IMR-90 (cell line): ENCODE measurements at places on chromosomes 7 and 10. TPM values are rescaled to one million over a fixed set of nuclear protein-coding genes. Genes with fewer than 3 reads are reported as not detected.

The NUDT13 gene
- total RNA-seq, result 0.90 and 1.1 TPM in 2 replicates

The C7orf33 gene
- not detected in 2 replicates for total RNA-seq

The TCERG1L gene
- not detected in 2 replicates for total RNA-seq

The NXPH1 gene
- not detected in 2 replicates for total RNA-seq

The AKAP9 gene
- total RNA-seq, result 25.3 and 49.4 TPM in 2 replicates

The SYNPO2L gene
- under 0.01 and 0.18 TPM in 2 replicates for total RNA-seq

DNA sequence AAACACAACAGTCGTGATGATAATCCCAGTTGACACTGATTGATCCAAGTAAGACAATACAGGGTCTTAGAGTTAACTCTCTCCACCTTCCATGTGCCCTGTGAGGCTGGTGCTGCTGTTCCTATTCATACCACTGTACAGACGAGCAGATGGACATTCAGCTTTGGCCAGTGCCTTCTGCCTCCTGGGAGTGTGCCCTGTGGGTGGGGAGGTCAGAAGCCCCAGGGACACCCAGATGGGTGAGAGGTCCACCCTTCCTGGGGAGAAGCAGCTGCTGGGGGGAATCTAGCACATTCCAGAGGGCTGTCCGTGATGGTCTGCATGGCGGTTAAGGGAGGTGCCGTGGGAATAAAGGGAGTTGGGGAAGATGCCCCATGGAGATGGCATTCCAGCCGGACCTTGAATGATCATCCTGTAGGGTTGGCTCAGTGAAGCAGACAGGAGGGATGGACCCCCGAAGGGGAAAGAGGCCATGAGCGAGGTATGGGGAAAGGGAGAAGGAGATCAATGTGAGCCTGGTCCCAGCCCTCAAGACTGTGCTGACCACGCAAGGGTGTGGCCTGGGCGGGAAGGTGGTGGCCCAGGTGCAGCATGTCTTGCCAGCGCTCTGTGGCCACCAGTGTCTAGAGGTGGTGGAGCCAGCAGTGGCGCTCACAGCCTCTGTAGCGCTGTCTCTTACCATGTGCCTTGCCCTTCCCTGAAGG lies 74.0 kb downstream of the ADCY1 start:
- no peak for DNase-seq
- no peaks in the 10 kb centered on the region for H3K4me1 ChIP-seq
- H3K4me3 ChIP-seq, result no peak overlapping the region
- peaks cover 12% of the 10 kb centered on the region for H3K27me3 ChIP-seq
- no peak overlapping the region for H3K27ac ChIP-seq

DNA sequence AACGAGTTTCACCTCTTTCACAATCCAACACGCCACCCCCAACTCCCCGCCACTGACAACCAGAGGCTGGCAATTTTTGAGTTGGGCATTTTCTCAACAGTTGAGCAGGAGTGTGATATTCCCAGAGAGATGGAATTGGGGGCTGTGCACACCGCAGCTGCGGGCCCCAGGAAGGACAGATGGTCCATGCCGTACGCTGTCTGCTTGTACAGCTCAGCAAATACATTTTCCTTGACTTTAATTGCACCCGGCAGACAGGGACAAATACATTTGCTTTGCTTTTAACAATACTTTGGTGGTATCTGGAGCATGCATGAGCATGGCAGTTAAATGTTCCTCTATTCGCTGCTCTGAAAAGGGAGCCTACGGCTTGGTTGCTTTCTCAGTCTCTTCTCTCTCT lies 354.2 kb upstream of the DPP6 start:
- no peak for DNase-seq
- no peaks in the 10 kb centered on the region for H3K36me3 ChIP-seq
- H3K4me3 ChIP-seq, result no peak overlapping the region
- H3K27me3 ChIP-seq, result no peaks in the 10 kb centered on the region
- no peak overlapping the region for H3K27ac ChIP-seq

DNA sequence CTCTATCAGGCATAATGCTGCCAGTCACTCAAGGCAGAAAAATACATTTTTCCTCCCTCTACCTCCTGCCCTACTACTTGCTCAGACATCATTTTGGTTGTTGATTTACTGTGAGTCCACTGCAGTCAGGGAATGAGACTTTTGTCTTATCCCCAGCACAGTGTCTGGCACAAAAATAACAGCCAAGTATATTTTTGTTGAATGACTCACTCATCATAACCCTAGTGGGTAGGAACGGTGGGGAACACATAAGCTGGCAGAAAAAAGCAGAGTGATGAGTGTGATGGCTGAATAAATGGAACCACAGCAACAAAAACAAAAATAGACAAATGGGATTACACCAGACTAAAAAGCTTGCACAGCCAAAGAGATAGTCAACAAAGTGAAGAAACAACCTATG lies 65.8 kb upstream of the LAMB4 start:
- no peaks in the 10 kb centered on the region for H3K27me3 ChIP-seq
- H3K27ac ChIP-seq, result no peak overlapping the region
- H3K4me1 ChIP-seq, result no peaks in the 10 kb centered on the region
- no peaks in the 10 kb centered on the region for H3K36me3 ChIP-seq
- no peak for DNase-seq

DNA sequence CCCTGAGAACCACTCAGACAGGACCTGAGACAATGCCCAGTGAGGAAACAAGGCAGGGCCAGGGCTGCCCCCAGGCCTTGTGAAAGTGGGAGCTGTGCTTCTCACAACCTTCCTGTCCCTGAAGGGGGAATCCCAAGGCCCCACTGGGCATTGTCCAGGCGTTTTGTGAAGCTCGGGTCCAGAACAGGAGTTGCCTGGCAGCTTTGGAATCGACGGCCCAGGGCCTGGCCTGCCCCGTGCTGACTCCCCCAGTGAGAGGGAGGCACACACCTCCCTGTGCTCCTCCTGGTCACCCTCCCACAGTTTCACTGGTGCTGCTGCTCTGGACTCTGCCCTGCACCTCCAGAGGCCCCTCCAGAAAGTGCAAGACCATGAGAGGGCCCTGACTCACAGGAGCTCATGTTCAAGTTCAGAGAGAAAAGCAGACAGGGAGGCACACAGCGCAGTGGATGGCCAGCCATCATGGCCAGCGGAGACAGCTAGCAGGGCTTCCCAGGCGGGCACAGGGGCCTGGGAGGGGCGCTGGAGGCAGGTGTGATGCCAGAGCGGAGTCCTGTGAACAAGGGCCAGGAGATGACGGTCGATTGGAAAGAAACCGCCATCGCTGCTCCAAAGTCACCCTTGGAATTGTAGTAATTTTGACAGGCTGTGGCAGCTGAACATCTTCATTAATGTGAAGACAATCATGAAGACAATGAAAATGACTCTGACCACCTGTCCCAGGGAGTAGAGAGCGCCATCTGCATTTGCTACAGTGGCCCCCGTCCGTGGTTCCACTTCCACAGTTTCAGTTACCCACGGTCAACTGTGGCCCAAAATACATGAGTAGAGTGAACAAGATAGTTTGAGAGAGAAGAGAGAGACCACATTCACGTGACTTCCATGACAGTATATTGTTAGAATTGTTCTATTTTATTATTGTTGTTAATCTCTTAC lies 103.7 kb downstream of the MKI67 start:
- H3K27ac ChIP-seq, result no peak overlapping the region
- H3K27me3 ChIP-seq, result no peaks in the 10 kb centered on the region; the same call in 1 of the 2 replicates
- DNase-seq, result no peak
- H3K4me3 ChIP-seq, result no peak overlapping the region
- no peaks in the 10 kb centered on the region for H3K36me3 ChIP-seq

DNA sequence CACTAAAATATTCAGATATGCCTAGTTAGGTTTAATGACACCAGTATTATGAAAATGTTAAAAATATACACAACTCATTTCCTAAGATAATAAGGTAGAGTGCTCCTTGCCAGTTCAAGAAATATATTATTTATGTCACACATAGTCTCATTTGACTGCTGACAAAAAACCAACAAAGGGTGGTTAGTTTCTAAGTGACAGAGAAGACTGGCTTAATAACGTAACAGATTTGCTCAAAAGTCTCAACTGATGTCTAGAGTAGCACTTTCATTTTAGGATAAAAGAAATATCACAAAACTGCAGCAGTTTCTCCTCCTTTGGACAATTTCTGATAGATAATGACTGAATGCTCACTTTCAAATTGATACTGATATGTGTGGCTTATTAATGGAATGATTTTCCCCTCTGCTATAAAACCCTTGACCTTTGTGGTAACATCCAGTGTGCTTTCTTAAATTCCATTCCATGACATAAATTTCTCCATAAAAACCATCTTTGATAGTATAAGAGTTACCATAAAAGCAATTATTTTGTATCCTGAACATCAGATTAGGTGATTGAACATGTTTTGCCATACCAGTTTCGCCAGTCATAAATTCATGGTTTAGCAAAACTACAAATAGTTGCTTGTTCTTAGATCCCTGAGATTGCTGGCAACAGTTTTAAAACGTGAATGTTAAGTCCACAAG lies 94.2 kb downstream of the NRBF2 start:
- H3K27ac ChIP-seq, result no peak overlapping the region
- H3K4me3 ChIP-seq, result no peak overlapping the region
- H3K27me3 ChIP-seq, result no peaks in the 10 kb centered on the region
- peaks cover 4% of the 10 kb centered on the region for H3K4me1 ChIP-seq

DNA sequence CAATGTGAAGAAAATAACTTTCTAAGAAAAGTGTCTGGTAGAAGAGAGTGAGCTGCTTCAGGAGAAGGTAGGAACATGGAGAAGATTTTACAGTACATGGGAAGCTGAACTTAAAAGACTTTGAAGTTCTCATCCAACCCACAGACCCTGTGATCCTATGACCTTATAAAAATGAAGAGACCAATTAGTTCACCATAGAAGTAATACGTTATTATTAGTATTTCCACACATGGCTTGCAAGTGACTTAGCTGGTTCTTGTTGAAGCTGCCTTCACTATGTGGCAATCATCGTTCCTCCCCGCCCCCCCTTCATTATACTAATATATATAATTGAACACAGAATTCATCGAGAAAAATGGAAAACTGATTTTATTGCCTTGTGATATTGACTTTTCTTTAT lies 129.1 kb downstream of the SND1 start:
- H3K27ac ChIP-seq, result no peak overlapping the region
- H3K4me1 ChIP-seq, result peaks cover 9% of the 10 kb centered on the region
- no peak for DNase-seq
- no peaks in the 10 kb centered on the region for H3K27me3 ChIP-seq
- 0 out of 2 replicates have a peak, but pooled peaks cover 1% of the 10 kb centered on the region for H3K36me3 ChIP-seq

- no peaks in the 10 kb centered on the region for H3K36me3 ChIP-seq
- H3K27ac ChIP-seq, result peak overlapping the region; percentile 93
- H3K4me1 ChIP-seq, result peaks cover 15% of the 10 kb centered on the region
- DNase-seq, result peak; percentile 68
- H3K4me3 ChIP-seq, result no peak overlapping the region
These were observed 5.4 kb upstream of the YWHAG start for GRCh38 chr7:76364198-76364584.

DNA sequence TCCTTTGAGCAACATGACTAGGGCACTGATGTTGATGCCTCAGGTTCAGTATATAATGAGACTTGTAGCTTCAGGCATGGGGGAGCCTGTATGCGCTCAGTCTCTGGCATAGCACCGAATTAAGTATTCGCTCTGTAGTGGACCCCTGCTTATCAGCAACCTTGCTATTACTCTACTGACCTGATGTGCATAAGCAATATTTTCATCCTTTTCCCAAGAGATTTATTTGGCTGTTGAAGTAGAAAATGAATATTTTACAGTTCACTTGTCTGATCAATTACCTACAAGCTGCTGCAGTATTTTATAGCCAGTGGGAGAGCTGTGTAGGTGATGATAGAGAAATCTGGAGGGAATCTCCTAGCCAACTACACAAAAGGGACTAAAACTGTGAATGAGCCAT lies 781.6 kb upstream of the PHF14 start:
- H3K4me3 ChIP-seq, result no peak overlapping the region
- H3K27me3 ChIP-seq, result no peaks in the 10 kb centered on the region
- DNase-seq, result no peak
- H3K4me1 ChIP-seq, result no peaks in the 10 kb centered on the region
- no peak overlapping the region for H3K27ac ChIP-seq

DNA sequence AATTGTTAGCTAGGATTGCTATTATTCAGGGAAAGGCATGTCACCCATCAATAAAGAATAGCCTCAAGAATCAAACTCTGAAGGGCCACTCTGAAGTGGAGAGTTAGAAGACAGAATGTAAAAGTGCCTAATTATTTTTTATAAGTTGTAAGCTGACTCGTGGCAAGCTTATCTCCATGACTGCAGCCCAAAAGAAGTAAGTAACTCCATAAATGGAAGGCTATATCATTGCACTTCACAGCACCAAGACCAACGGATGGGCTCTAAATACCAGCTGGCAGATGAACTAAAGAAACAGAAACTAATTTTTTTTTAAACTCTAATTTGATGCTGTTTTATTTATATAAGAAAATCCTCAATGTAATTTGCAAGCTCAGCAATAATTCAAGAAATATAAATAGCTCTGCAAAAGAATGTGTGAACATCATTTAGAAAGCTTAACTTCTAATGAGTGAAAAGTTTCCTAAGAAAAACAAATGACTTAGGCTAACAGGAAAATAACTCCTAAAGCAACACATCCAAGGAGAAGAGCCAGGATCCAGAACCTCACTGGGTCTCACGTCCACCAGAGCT lies 165.5 kb downstream of the SNX13 start:
- DNase-seq, result peak; percentile 14
- no peaks in the 10 kb centered on the region for H3K36me3 ChIP-seq
- H3K4me3 ChIP-seq, result no peak overlapping the region

DNA sequence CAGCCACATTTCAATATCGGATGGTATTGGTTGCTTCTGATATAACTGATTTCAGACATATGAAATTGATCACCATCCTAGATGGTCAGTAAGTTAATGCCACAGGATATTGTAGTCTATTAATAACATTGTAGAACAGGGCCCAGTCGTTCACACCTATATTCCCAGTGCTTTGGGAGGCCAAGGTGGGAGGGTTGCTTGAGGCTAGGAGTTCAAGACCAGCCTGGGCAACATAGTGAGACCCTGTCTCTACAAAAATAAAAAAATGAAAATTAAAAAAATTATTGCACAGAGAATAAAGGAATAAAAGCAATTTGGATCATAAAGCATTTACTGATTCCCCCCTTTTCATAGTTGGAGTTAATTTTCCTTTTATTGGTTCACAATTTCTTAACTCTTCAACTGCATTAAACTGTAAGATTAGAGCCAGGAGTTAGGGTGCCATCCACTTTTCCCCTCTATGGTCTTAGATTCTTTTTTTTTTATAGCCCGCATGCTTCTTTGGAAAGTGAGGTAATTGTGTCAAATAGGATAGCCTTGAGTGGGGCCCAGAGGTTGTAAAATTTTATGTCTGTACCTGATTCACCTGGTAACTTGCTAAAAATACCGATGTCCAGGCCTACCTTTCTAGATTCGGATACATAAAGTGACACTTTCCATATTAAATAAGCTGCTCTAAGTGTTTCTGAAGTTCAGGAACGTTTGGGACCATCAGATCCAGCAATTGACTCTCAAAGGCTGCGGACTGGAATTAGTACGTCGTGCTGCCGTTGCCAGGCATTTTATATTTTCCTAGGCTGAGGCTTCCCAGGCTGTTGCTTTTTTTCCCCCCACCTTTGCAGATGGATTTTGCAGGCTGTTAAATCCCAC lies 24.7 kb downstream of the ADK start:
- H3K4me3 ChIP-seq, result peak overlapping the region; percentile 82
- no peak for DNase-seq
- no peaks in the 10 kb centered on the region for H3K36me3 ChIP-seq
- no peaks in the 10 kb centered on the region; the same call in 1 of the 2 replicates for H3K4me1 ChIP-seq
- H3K27ac ChIP-seq, result peak overlapping the region; percentile 40
- H3K27me3 ChIP-seq, result no peaks in the 10 kb centered on the region

GRCh38 chr7:7103343-7104313 lies 78.7 kb upstream of the C1GALT1 start:
- no peaks in the 10 kb centered on the region for H3K36me3 ChIP-seq
- no peak overlapping the region for H3K27ac ChIP-seq
- no peaks in the 10 kb centered on the region for H3K27me3 ChIP-seq
- no peak overlapping the region for H3K4me3 ChIP-seq
